Effector memory CD8-positive, alpha-beta T cell (primary cell): ENCODE measurements at places on chromosomes 12 and 14.

GRCh38 chr14:94677213-94677612, 65.0 kb downstream of the SERPINA3 start:
- DNase-seq = no peak

DNA sequence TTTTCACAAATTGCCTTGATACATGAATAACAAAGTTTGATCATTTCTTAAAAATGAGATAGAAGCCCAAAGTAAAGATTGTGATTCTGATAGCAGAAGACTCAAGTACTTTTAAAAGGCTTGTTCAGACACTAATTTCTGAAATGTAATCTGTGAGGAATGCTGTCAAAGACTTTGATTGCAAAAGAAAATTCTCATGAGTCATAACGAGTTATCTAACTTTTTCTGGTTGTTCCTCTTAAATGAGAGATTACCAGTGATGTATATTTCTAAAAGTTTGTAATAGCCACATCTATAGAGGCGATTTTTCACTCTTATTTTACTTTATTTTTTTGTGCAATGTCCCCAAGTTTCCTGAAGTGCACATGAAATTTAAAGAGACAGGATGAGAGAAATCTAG, 7.0 kb downstream of the PYGL start:
- no peak for DNase-seq

GRCh38 chr12:105783983-105784947, 354.5 kb downstream of the NUAK1 start:
- DNase-seq = no peak

DNA sequence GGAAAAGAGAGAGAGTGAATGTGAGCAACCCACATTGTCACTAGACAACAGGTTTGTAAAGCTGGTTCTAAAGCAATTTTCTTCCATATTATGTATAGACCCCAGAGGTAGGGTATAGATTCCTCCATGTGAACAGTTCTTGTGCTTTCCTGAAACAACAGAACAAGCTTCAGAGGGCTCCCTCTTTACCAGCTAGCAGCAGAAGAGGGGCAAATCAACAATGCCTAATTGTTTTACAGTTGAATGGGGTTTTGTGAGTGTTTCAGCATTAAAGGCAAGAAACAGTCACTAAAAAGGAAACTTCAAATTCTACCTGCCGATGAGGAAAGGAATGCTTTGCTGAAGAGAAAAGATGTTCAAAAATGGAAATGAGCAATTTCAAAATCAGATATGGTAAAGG, 341.2 kb upstream of the KITLG start:
- no peak for DNase-seq

- DNase-seq = no peak
These were observed 303.8 kb downstream of the TMEM121 start for GRCh38 chr14:105830171-105830570.
